Hindlimb muscle (tissue), 1 donor: ENCODE measurements at places on chromosomes 2 and 18. TPM values are rescaled to one million over a fixed set of nuclear protein-coding genes. Genes with fewer than 3 reads are reported as not detected.

DNA sequence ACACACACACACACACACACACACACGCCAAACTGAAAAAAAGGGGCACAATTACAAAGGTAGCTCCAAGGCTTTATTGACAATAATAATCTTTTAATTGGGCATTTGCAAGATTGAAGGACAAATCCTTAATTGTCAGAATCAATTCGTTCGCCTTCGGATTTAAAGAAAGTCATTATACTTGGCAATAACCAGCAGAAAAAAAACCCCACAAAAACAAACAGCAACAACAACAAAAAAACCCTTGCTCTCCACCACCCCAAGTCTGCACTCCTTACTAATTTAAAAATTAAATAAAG, 1.8 kb upstream of the HOXD8 start:
- DNase-seq, result no peak

GRCh38 chr18:36655930-36656329, 172.9 kb downstream of the TPGS2 start:
- DNase-seq, result no peak

- DNase-seq, result no peak
Measured at GRCh38 chr2:62475172-62476011, 30.6 kb downstream of the TMEM17 start.

- no peak for DNase-seq
Measured at GRCh38 chr2:175677880-175678279, 324.2 kb downstream of the LNPK start.

DNA sequence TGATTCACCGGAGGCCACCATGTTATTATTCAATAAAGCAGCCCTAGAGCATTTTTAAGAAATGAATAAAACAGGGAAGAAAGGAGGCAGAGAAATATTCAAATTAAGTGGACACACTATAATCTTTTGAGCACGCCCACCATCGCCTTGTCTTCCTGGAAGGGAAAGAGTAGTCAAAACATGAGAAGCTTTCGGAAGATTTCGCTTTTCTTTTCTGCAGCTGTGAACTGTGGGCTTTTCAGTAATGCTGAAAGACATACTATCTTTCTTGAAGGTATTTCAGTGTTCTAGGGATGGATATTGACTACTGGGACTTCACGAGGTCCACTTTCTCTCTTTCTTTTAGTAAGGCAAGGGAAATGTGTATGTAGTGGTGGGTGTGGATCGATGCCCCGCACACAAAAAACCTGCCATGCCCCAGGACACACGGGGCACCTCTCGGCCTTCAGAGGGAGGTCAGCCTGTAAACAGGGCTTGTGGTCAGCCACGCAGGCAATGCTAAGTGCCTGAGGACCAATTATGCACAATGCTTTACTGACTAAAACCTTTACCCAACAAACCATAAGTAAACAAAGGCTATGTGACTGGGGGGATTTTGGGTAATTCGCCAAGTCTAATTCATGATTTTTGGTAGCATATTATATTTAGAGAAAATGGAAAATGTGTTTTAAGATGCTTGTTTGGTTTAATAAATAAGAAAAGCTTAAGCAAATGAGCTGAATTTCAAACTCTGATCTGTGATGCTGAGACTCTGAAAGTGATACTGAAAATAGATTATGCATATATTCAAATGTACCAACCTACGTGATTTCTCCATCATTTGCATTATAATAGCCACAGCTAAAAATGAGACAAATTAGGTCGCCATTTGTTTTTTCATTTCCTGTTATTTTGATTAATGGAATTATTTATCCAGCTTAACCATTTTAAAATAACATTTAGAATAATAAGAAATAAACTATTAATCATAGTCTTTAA, 130.5 kb downstream of the ZNF516 start:
- DNase-seq, result no peak

GRCh38 chr2:9668687-9669345, 38.0 kb upstream of the YWHAQ start:
- DNase-seq, result no peak

DNA sequence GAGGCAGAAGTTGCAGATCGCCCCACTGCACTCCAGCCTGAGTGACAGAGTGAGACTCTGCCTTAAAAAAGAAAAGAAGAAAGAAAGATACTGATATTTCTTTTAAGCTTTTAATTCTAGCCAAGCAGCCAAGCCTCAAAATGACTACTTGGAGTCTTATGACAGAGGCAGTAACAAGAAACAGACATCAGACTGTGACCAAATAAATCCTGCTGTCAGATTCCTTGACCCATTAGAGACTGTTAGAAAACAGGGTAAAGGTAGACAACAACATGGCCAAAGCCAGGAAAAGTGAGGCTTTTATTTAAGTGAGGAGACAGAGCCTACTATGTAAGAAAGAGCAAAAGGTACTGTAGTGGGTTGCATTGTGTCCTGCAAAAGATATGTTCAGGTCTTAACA, 83.4 kb upstream of the NARS1 start:
- no peak for DNase-seq

DNA sequence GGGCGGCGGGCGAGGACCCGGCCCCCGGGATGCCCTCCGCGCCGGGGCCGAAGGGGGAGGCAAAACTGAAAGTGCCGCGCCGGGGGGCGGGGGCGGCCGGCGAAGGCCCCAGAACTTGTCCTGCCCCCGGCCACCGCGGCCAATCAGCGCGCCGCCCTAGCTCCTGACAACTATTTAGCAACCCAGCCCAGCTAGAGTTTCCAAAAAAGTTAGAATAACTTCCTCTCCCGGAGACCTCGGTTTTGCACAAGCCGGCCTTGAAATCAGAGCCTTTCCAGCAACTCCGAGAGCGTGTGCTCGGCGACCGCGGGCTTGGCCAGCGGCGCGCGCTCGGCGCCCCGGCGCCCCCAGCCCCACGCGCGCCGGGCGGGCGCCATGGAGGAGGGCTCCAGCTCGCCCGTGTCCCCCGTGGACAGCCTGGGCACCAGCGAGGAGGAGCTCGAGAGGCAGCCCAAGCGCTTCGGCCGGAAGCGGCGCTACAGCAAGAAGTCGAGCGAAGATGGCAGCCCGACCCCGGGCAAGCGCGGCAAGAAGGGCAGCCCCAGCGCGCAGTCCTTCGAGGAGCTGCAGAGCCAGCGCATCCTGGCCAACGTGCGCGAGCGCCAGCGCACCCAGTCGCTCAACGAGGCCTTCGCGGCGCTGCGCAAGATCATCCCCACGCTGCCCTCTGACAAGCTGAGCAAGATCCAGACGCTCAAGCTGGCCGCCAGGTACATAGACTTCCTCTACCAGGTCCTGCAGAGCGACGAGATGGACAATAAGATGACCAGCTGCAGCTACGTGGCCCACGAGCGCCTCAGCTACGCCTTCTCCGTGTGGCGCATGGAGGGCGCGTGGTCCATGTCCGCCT, at the start of gene TWIST2:
Gene TWIST2 (plus strand): TSS at position 245 of the 850 bp plus-strand sequence. CDS start 131 bp downstream, at position 376.
- peak; percentile 88 for DNase-seq

DNA sequence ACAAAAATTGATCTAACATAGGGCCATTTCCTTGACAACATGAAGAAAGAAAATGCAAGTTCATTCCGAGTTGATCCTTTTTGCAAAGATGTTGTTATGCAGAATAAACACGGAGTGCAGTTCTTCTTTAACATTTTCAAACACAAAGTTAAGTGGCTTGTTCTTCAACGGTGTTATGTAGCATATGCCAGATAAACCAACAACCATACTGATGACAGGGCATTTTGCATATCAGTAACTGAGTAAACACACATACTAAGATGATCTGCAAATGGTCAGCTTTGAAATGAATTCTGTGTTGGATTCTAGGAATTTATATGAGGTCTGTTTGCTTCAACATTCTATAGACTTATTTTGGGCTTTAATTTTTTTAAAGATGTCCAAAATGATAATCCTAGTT, 266.4 kb downstream of the GPD2 start:
- DNase-seq, result no peak

GRCh38 chr2:216113572-216113971, 4.4 kb downstream of the XRCC5 start:
- no peak for DNase-seq

GRCh38 chr2:54676656-54677055, 46.8 kb upstream of the EML6 start:
- no peak for DNase-seq

DNA sequence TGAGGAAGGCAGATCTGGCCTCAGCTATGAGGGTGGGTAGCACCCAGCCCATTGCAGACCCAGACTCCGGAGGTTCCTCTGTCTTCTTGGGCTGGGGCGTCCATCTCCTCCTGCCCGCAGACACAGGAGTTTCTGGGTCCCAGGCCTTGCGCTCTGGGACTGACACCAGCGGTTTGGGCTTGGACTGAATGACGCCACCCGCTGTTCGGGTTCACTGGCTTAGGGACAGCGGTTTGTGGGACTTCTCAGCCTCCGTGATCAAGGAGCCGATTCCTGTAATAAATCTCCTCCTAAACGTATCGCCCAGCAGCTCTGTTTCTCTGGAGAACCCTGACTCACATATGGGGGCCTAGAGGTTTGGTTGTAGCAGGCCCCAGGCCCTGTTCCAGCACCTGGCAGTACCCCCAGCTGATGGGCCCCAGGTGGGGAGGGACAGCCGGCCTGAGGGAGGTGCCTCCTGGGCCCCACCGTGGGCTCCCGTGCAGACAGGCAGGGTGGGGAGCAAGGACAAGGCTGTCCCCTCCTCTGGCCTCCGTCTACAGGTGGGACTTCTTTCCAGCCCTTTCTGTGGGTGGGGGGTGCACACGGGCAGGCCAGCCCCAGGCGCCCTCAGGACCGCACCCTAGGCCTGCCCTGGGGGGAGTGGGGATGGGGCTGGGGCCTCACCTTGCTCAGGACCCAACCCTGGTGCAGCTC, 4.5 kb upstream of the AQP12A start:
- DNase-seq, result no peak

- DNase-seq, result no peak
Measured at GRCh38 chr18:48636436-48636835, 97.6 kb downstream of the CTIF start.

DNA sequence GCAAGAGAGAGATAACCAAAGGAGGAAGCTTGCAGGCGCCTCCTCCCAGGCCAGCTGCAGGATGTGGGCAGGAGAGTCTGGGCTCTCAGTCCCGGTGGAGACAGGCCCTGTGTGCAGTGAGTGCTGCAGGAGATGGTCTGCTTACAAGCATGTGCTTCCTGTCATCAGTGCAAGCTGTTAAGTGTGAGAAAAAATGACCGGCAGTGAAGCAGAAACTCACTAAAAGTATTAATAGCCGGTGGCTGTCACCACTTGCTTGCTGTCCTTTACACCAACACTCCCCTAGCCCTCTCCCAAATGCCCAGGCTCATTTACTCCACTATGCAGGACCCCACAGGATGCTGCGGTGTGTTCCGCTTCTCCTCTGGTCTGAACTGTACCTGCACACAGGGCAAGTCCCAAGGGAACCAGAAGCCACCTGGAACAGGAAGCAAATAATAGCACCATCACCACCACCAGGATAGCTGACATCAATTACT, 435.6 kb upstream of the HS6ST1 start:
- no peak for DNase-seq

GRCh38 chr2:85243101-85244072, 84.4 kb downstream of the TGOLN2 start:
- no peak for DNase-seq

GRCh38 chr18:63046375-63046774, 273.2 kb downstream of the BCL2 start:
- DNase-seq, result no peak

DNA sequence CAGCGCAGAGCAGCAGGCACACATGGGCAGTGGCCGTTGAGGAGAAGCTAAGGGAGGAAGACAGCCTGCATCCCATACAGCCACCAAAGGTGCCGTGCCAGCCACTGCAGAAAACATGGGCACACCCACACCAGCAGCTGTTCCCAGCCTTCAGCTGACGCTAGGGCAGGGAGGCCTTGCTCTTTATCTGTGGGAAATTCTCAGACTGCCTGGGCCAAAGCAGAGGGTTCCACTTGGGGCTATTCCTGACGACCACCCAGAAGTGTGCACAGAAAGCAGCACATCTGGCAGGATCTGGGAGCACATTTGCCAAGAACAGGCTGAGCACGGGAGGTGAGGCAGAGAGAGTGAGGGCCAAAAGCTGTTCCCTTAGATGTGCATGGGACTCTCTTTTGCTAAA, 101.3 kb upstream of the SOX11 start:
- peak; percentile 29 for DNase-seq

DNA sequence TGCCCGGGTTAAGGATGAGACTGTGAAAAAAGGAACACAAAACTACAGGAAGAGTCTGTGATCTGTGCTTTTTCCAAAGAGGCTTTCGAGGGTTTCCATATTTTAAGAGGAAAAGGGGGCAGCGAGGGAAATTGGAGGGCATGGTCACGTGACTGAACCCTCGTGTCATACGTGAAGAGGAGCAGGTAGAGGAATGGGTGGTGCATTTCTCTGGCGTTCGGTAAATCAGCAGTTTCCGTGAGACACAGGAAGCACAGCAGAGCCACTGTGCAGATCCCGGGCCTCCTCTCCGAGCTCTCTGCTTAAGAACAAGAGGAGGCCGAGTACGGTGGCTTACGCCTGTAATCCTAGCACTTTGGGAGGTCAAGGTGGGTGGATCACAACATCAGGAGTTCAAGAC, 219.7 kb downstream of the NDUFA10 start:
- DNase-seq, result no peak

DNA sequence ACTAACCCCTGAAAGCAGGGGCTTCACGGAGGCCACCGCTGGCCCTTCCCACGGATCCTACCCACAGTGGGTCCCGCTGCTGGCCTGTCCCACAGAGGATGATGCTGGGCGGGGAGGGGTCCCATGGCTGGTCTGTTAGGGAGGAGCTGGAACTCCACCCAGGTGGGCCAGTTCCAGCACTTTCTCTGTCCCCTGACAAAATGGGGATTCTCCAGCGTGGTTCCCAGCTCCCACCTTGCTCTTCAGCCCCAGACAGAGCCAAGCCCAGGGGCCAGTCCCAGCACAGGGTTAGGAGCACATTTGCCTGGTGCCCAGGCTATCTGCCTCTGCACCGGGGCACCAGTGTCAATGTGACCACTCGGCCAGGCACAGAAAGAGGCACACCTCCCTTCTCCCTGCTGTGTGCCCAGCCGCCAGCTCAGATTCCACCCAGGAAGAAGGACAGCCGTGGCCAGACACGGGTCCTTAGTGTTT, 50.0 kb downstream of the ANKMY1 start:
- DNase-seq, result no peak

- no peak for DNase-seq
Measured at GRCh38 chr2:170207901-170208300, 30.0 kb downstream of the MYO3B start.

- no peak for DNase-seq
Measured at GRCh38 chr2:42928692-42929545, 136.5 kb upstream of the HAAO start.

CDKL4 gene
- polyA plus RNA-seq, result 0.32 TPM

RAB6C gene
- 0.48 TPM for polyA plus RNA-seq

IL36A gene
- not detected for polyA plus RNA-seq

SCN2A gene
- not detected for polyA plus RNA-seq

GPBAR1 gene
- polyA plus RNA-seq, result 2.0 TPM

LINC00305 gene
- polyA plus RNA-seq, result not detected

REG3G gene
- not detected for polyA plus RNA-seq

IL36G gene
- polyA plus RNA-seq, result not detected

RRM2 gene
- polyA plus RNA-seq, result 31.8 TPM

PPIL3 gene
- polyA plus RNA-seq, result 30.7 TPM

CXCR2 gene
- 0.18 TPM for polyA plus RNA-seq

CFAP210 gene
- polyA plus RNA-seq, result not detected

ZNF521 gene
- 50.6 TPM for polyA plus RNA-seq
